ENCODE measurements at places on chromosomes 16 and 17.

DNA sequence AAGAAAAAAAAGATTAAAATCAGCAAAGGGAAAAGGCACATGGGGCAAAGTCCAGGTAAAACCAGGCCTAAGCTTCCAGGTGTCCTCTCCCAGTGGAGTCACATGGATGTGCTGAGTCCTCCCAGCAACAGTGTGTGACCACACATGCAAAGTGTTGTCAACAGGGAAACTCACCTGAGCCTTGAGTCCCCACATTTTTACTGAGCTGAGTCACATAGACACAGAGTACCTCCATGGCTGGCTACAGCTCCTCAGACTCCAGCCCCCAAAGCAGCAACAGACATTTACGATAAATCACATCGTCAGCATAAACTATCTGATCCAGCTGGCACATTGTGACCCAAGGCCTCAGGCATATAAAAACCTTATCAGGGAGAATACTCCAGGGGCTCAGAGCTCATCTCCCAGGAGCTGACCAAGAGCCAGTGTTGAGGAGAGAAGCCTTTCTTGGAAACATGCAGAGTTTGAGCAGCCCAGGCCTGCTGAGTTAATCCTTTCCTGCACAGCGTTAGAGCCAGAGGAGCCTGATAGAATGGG is 20.5 kb downstream of the ERCC4 start:
- no peak for DNase-seq

GRCh38 chr16:49453983-49454382 is 80.4 kb downstream of the C16orf78 start:
- no peak for DNase-seq

DNA sequence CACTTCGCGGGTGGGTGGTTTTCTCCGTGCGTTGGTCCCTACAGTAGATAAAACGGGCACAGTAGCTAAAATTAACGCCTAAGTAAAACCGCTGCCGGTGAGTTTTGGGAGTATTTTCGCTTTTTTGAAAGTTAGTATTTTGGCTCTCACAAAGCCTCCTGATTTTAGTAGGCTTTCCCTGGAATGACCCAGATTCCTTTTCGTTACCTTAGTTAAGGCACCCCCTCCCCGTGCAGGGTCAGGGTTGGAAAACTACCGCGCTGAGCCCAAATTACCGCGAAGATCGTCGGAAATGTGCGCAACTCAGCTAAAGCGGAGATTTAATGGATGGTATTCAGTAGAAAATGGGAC is 28.3 kb upstream of the ST6GALNAC1 start:
- DNase-seq: no peak

- no peak for DNase-seq
Observed at GRCh38 chr16:84832488-84833143, 12.8 kb downstream of the CRISPLD2 start.

DNA sequence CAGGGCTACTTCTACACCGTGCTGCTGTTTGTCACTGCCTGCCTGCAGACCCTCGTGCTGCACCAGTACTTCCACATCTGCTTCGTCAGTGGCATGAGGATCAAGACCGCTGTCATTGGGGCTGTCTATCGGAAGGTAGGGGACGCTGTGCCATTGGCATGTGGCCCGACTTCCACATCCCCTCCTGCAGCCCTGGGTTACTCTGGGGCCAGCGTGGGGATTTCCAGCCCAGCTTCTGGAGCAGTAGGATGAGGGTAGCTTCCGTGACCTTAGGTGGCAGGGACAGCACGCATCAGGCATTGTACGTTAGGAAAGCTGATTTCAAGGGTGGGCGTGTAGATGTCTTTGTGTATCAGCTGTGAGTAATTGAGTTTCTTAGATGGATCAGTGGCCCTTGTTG is 96.5 kb downstream of the ABCC1 start:
- DNase-seq: no peak

- DNase-seq: no peak
Observed at GRCh38 chr17:3688852-3689261, 7.1 kb downstream of the P2RX5 start.

DNA sequence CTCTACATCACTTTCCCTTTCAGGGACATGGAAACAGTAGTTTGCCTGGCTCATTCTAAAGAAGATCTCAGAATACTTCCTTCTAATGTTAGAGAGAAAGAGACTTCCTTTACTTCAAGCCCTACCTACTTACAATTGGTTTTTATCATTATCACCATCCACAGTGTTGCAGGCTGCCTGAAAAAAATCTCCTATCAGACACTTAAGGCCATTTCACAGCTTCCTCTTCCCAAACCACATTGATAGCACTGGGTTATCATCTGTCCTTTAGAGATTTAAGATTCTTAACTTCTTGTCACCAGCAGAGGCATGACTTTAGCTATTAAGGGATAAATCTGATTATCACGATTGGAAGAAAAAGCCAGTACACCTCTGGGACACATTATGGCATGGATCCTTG is 178.5 kb upstream of the TBX2 start:
- no peak for DNase-seq

GRCh38 chr17:39618956-39619785 is 7.6 kb upstream of the PPP1R1B start:
- no peak for DNase-seq

Measured in GM13977 (cell line).